Activated CD4-positive, alpha-beta T cell treated with anti-CD3 and anti-CD28 coated beads, Interleukin-2, amount 10 ng/mL, durations not matched to agents 7 days and 5 days (primary cell): ENCODE measurements at places on chromosomes 5 and 9.
A peak's percentile ranks its signal among the peaks of the same experiment; 100 is the strongest.

- DNase-seq: no peak
- H3K36me3 ChIP-seq: peaks cover 17% of the 10 kb centered on the region
- no peak overlapping the region for H3K27ac ChIP-seq
- H3K27me3 ChIP-seq: no peaks in the 10 kb centered on the region
- H3K4me3 ChIP-seq: no peak overlapping the region
These were observed 61.4 kb upstream of the SRP19 start for GRCh38 chr5:112799661-112800060.

GRCh38 chr5:148903587-148903986 lies 77.2 kb downstream of the ADRB2 start:
- H3K36me3 ChIP-seq: no peaks in the 10 kb centered on the region
- H3K27ac ChIP-seq: no peak overlapping the region
- no peak for DNase-seq
- peaks cover 3% of the 10 kb centered on the region for H3K27me3 ChIP-seq
- H3K4me3 ChIP-seq: no peak overlapping the region

DNA sequence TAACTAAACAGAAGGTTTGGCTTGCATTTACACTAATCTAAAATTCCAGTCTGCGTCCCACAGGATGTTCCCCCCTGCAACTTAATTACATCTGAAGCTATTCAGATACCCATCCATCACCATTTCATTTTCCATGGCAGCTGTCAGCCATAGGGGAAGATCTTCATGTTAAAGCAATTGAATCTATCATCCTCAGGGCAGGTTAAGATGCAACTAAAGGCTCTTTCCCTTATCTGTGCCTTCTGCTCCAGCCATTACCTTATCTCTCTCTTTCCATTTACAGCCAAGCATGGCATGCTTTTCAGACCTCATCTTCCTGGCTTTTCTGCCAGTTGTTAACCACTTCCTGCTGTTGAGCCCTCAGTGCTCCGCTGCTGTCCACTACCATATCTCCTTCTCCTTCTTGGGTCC lies 15.8 kb upstream of the HACD4 start:
- H3K4me3 ChIP-seq: no peak overlapping the region
- no peak overlapping the region for H3K27ac ChIP-seq
- H3K27me3 ChIP-seq: peaks cover 8% of the 10 kb centered on the region
- no peak for DNase-seq

DNA sequence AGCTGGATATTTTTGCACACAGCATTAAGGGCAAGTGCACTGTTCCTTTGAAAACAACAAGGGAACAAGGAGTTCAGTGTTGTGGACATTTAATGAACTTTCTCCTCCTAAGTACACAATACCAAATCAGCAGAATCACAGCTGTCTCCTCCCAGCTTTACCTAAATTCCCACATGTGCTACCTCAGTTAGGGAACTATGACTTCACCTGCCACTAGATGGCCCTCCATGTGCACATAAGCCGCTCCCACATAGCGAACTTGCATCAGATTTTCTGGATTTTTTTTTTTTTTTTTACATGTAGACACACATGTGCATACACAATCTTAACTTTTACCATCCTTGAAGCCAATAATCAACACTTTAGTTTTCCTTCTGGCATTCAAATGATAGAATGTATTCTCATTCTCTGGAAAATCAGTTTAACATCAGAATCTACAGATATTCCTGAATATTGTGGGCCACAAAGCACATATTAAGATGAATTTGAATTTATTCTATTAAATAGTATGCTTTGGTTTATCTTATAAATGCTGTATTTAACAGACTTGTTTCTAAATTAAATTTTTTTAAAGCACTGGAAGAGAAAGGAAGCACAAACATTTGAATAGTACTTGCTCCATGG lies 123.6 kb downstream of the PALM2AKAP2 start:
- H3K27me3 ChIP-seq: peaks cover 3% of the 10 kb centered on the region
- H3K4me3 ChIP-seq: no peak overlapping the region
- H3K4me1 ChIP-seq: peaks cover 21% of the 10 kb centered on the region
- DNase-seq: peak; percentile 80
- H3K36me3 ChIP-seq: no peaks in the 10 kb centered on the region
- no peak overlapping the region for H3K27ac ChIP-seq

DNA sequence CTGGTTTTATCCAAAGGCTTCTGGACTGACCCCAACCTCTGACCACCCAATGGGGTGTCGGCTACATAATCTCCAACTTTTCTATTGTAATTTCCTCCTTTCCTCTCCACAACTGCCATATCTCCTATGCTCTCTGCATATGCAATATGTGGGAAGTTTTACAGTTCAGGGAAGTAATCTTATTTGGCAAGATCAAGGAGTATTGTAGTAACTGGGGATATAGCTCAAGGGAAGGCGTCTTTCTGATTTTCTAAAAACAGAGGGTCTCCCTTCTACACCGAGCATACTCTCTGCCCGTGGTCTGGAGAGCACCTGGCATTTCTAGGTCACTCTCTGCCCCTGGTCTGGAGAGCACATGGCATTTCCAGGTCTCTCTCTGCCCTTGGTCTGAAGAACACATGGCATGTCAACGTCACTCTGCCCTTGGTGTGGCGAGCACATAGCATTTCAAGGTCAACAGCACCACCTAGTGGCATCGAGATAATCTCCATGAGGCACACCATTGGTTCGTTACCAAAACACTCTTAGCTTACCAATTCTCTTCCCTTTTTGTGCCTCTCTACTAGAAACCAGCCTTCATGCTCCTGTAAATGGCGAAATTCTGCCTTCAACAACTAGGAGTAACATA lies 616.4 kb upstream of the NUDT12 start:
- no peaks in the 10 kb centered on the region for H3K36me3 ChIP-seq
- DNase-seq: peak; percentile 16
- no peaks in the 10 kb centered on the region for H3K27me3 ChIP-seq
- H3K4me3 ChIP-seq: no peak overlapping the region
- H3K4me1 ChIP-seq: no peaks in the 10 kb centered on the region

GRCh38 chr9:128421482-128421996 lies 882 bp downstream of the CERCAM start:
- DNase-seq: no peak
- no peak overlapping the region for H3K4me3 ChIP-seq
- H3K27ac ChIP-seq: no peak overlapping the region
- H3K36me3 ChIP-seq: no peaks in the 10 kb centered on the region

- no peak for DNase-seq
- peaks cover 6% of the 10 kb centered on the region for H3K4me1 ChIP-seq
- no peaks in the 10 kb centered on the region for H3K27me3 ChIP-seq
- no peaks in the 10 kb centered on the region for H3K36me3 ChIP-seq
- no peak overlapping the region for H3K4me3 ChIP-seq
These were observed 47.7 kb downstream of the PWWP2A start for GRCh38 chr5:160071516-160071915.

DNA sequence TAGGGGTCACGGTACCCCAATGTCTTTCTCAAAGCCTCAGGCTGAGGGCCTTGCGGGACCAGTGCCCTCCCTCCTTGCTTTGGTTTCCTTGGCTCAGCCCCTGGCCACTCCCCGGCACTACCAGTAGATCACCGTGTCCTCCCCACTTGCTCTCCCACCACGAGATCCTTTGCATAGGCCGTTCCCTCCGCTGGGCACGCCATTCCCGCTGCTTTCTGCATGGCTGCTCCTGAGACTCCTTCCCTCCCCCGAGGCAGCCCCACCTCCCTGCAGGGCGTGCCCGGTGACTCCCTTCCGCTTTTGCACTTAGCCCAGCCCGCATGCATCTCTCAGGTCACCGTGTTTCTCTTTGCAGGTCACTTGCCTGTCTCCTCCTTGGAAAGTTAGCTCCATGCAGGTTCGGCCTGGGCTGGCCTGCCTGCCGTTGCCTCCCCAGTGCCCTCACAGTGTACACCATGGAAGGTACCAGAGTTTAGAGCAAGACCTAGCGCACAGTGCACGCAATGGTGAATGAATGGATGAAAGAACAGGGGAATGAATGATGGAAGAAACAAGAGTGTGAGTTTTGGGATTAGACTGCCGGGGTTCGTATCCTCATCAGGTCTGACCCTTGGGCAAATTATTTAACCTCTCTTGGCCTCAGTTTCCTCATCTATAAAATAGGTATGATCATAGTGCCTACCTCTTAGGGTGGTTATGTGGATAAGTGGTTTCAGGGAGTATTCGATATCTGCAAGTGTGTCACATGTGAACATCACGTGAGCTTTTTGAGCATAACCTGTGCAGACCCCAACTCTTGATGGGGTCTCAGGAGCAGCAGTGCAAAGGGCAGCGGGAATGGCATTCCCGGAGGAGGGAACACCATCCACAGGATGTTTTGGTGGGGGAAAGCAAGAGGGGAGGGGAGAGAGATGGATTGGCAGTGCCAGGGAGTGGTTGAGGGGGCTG lies 214.3 kb downstream of the C9orf50 start:
- H3K4me3 ChIP-seq: no peak overlapping the region
- peaks cover 3% of the 10 kb centered on the region for H3K27me3 ChIP-seq
- H3K4me1 ChIP-seq: peaks cover 10% of the 10 kb centered on the region
- H3K36me3 ChIP-seq: peaks cover 10% of the 10 kb centered on the region

DNA sequence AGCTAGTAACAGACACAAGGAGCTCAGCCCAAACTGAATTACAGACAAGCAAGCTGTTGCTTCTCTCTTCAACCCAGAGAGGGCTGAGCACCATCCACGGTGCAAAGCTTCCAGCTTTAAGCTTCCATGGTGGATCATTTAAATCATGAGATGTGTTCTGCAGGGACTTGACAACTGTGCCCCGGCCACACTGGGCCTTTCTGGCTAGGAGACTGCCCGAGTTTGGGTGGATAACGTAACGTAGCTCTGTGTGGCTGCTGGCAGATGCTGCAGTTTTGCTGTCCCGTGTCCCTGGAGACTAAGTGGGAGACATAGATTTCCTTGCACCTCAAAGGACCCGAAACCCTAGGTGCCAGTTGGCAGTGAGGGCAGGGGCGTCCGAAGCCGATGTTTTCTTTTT lies 234.0 kb downstream of the IRX2 start:
- H3K27me3 ChIP-seq: no peaks in the 10 kb centered on the region
- H3K36me3 ChIP-seq: no peaks in the 10 kb centered on the region
- no peak overlapping the region for H3K27ac ChIP-seq
- no peaks in the 10 kb centered on the region for H3K4me1 ChIP-seq
- no peak for DNase-seq

DNA sequence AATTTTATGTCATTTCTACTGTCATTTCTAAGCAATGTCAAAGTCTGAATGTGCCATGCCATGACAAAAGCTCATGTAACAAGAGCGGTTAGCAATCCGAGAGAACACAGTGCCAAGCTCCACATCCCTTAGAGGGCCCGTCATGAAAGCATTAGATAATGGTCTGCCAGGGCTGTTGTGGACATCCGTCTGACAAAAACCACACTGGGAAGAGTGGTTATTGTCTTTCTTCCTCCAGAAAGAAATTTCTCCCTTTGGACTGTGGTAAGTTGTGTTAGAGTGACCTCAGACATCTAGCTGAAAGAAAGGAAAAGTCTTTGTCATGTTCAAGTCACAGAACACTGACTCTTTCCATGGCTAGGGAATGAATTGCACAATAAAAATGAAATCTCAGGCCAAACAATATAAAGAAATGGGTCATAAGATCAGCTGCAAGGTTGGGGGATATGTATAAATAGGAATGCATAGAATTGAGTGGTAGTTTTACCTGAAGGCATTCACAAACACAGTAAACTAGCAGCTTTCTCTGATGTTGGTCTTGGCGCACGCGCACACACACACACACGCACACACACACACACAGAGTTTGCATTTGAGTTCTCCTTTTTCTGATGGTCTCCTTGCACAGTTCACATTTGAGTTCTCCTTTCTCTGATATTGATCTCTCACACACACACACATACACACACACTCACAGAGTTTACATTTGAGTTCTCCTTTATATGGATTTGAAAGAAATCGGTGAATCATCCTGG lies 5.3 kb downstream of the SLC1A3 start:
- no peak overlapping the region for H3K27ac ChIP-seq
- peaks cover 34% of the 10 kb centered on the region for H3K27me3 ChIP-seq
- DNase-seq: no peak

DNA sequence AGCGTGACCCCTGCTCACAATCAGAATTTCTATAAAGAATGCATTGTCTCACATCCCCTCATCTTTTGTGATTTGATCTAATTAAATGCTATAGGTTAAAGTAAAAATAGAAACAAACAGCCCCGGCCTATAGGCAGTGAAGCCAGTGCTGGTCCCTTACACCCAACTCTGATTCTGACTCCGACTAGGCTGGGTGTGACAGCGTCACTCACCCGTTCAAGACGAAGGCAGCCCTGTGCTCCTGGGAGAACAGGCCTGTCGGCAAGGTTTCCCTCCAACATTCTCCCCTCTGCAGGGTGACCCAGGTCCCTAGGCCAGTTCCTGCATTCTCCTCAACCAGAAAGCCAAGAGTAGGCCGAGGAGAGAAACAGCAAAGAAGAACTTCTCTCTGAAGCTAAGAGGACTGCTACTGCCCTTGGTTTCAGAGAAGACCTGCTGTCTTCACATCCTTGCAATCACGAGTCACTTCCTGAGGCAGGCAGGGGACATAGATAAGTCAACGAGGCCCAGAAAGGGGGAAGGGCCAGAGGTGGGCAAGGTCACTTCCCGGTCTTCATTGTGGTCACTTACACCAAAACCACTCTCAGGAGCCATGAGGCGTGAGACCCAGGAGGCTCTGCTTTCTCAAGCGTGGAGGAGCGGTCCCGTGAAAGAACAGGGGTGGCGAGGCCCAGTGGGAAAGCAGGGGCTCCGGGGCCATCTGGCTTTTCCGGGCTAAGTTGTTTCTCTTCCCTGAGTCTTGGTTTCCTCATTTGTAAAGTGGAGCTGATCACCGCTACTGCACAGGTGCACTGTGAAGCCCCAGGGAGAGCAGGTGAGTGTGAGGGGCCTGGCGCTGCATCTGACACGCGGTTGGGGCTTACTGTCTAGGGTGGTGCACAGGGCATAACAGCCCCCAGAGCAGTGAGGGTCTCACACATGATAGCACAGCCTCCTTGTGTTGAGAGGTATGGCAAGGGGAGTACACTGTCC lies 200.8 kb downstream of the CRB2 start:
- H3K27ac ChIP-seq: no peak overlapping the region
- peaks cover 2% of the 10 kb centered on the region for H3K4me1 ChIP-seq
- H3K27me3 ChIP-seq: no peaks in the 10 kb centered on the region
- H3K36me3 ChIP-seq: peaks cover 9% of the 10 kb centered on the region
- no peak for DNase-seq

DNA sequence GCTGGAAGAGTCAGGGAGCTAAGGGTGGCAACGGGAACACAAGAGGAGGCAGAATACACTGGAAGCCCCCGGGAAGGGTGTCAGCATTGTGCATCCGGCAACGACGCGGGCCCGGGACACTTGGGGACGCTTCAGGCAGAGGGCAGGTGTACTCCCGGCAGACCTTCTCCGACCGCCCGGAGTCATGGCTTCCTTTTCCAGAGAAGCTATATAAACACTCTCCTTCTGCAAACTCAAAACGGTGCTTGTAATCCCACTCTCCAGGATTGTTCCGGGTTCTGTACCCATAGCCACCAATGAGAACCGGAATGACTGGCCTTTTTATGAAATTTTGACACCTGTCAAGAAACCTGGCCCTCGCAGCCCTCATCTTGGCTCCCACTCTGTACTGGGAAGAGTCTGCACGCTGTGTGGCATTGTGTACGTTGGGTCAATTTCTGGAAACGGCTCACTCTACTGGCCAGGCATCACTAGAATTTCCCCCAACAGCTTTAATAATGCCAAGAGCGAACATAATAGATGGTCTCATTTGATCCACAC lies 462 bp upstream of the MCC start:
- DNase-seq: no peak
- H3K4me1 ChIP-seq: peaks cover 25% of the 10 kb centered on the region
- H3K27me3 ChIP-seq: peaks cover 81% of the 10 kb centered on the region
- H3K4me3 ChIP-seq: peak overlapping the region; percentile 65

- no peak overlapping the region for H3K4me3 ChIP-seq
- peaks cover 69% of the 10 kb centered on the region for H3K4me1 ChIP-seq
- peak overlapping the region; percentile 17 for H3K27ac ChIP-seq
- no peaks in the 10 kb centered on the region for H3K27me3 ChIP-seq
- H3K36me3 ChIP-seq: peaks cover 52% of the 10 kb centered on the region
These were observed 2.5 kb downstream of the ENTR1 start for GRCh38 chr9:136407911-136408310.
